ENCODE measurements at places on chromosomes 2 and 18.

- DNase-seq = no peak
Observed at GRCh38 chr2:193885419-193885818, 1690.7 kb upstream of the TMEFF2 start.

GRCh38 chr2:15517793-15518192 is 43.3 kb downstream of the NBAS start:
- DNase-seq = no peak

- DNase-seq = no peak
Observed at GRCh38 chr2:113709022-113709421, 47.4 kb downstream of the SLC35F5 start.

DNA sequence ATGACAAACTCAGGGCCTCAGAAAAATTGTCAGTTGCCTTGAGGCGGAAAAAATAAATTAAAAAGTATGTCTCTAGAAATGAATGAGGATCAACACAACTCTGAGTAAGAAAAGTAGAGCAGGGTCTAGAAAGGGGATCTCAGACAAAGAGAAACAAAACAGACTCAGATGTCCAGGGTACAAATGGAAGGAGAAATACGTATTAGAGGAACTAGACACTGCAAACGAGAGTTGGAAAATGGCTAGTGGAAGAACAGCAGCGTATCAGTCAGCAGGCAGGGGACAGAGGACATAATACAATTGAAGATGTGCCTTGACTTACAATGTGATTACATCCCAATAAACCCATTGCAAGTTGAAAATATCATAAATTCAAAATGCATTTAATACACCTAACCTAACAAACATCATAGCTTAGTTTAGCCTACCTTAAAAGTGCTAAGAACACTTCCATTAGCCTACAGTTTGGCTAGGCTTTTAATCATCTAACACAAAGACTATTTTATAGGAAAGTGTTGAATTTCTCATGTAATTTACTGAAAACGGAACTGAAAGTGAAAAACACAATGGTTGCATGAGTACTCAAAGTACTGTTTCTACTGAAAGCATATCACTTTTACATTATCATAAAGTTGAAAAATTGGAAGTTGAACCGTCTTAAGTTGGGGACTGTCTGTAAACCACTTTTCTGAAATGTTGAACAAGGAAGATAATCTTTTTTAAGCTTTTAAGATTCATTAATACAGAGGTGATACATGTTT is 182.8 kb downstream of the NBAS start:
- no peak for DNase-seq

GRCh38 chr2:144364944-144365738 is 154.8 kb downstream of the ZEB2 start:
- no peak for DNase-seq

GRCh38 chr2:10232096-10232815 is 70.4 kb upstream of the HPCAL1 start:
- DNase-seq = no peak

DNA sequence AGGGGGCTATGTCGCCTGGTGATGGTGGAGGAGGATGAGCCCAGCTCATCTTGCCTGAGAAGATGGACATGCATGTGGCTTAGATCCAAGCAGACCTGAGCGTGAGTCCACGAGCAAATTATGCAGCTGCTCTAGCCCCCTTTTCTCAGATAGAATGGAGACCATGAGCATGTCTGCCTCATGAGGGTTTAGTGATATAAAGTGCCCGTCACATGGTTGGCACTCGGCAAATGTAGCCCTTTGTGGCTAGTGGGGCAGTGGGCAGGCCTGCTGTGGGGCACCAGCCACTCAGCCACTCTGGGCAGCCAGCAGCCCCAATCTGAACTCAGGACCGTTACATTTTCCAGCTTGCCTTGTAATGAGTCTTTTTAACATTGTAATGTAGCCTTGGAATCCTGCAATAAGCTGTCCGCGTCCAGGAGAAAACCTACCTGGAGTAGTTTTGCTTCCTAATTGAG is 92.1 kb upstream of the HS6ST1 start:
- no peak for DNase-seq

DNA sequence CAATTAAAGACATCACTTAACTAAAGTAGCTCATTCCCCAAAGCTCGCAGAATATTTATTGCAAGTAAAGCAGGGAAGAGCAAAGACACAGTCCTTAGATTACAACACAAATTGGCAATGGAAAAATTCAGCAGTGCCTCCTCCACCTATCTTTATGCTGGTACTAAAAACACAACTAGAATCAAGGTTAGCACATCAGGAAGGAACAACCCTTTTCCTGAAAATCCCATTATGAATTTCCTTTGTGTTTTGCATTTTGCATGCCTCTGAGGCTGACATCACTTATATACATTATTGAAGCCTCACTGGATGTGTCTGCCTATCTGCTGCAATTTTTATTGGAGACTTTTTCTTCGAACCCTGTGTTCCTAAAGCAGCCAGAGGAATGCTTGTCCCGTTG is 193.8 kb upstream of the STK17B start:
- DNase-seq = no peak

DNA sequence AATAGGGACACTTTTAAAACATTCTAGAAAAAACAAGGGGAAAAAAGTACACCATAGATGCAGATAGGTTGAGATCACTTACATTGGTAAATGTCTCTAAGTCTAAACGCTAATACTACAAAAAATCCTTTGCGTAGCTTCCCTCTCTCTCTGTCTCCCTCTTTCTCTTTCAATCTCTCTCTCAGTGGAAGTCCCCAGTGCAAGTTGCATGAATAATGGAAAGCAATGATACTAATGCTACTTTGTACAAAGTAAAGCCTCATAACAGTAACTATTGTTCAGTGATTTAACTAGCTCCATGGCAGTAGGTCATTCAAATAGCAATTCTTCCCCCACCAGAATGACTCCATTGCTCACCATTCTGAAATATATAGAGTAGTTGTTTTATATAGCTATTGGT is 12.8 kb downstream of the MEIS1 start:
- DNase-seq = no peak

- no peak for DNase-seq
Observed at GRCh38 chr2:2870106-2870505, 507.5 kb downstream of the EIPR1 start.

DNA sequence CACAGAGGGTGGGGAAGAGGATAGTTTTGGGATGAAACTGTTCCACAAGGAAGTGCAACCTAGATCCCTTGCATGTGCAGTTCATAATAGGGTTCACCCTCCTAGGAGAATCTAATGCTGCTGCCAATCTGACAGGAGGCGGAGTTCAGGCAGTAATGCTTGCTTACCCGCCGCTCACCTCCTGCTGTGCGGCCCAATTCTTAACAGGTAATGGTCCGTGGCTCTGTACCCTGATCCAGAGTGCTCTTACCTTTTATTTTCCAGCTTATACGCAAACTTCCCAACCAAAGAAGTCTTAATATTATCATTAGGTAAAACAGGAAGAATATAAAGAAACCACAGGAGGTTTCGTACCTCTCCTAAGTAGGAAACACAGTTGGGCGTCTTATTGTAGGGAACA is 82.7 kb upstream of the CD302 start:
- DNase-seq = no peak

DNA sequence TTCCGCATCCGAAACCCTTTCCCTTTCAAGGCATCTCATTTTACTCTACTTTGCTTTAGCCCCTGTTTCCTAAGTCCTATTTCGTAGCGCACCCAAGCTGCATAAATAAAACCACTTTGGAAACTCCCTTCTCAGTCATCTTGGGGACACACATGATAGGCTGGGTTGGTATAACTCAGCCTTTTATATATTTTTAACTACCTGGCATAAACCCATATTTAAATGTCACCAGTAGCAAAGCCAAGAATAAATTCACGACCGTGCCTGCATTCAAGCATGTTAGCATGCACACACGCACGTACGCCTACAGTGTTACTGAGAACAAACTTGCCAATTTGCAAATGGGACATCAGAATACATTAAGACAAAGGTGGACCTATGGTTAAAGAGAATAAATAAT is 564.7 kb upstream of the PIK3C3 start:
- DNase-seq = no peak

DNA sequence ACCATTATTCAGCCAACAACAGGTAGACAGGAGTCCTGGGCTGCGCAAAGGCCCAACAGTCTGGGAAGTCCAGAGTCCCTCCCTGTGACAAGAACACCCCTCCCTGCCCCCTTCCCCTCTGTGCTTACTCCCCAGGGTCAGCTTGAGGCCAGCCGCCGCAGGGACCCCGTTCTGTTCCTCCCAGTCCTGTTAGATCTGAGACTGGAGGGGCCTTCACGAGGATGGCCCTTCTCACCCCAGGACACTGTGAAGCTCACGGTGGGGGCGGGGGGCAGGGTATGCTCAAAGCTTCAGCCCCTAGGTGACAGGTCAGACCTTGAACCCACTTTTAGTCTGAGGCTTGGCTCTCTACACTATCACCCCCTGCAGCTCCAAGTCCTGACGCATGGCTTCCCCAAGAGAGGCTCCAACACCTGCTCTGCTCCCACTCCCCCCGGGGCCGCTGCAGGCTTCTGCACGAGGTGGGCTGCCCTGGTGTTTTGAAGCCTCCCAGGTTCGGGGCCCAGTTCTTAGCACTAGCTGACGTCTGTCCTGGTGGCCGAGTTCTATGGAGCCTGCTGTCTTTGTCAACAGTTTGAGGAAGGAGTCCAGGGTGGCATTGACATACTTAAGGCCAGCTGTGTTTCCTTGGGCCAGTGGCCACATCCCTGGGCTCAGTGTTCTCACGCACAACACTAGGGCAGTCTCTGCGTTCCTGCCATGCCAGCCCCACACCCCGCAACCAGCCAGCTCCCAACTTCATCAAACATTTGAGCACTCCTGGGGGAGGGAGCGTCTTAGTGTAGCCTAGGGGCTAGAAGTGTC is 37.2 kb upstream of the HPCAL1 start:
- DNase-seq = no peak

GRCh38 chr2:111679202-111679601 is 204.8 kb downstream of the ANAPC1 start:
- DNase-seq = no peak

- DNase-seq = no peak
Observed at GRCh38 chr2:226873051-226873620, 37.3 kb downstream of the RHBDD1 start.
